Endothelial cell (in vitro differentiated cells): ENCODE measurements at places on chromosomes 4 and X. TPM values are rescaled to one million over a fixed set of nuclear protein-coding genes. Genes with fewer than 3 reads are reported as not detected.

Gene SSX1
- not detected for total RNA-seq

Gene TXK
- total RNA-seq: 0.36 TPM

Gene SPANXA1
- not detected for total RNA-seq

Gene ZAR1
- not detected for total RNA-seq

Gene GBA3
- total RNA-seq: not detected

Gene GABRB1
- total RNA-seq: not detected

Gene ZGRF1
- total RNA-seq: 15.6 TPM

Gene TRMT44
- 38.5 TPM for total RNA-seq

Gene SPANXN1
- total RNA-seq: not detected

Gene BEX2
- total RNA-seq: 50.4 TPM

- H3K36me3 ChIP-seq: no peaks in the 10 kb centered on the region
- no peaks in the 10 kb centered on the region for H3K27me3 ChIP-seq
- no peak for DNase-seq
- no peak overlapping the region for H3K27ac ChIP-seq
- H3K4me1 ChIP-seq: no peaks in the 10 kb centered on the region
Measured at GRCh38 chr4:59570860-59571476, 1629.2 kb upstream of the ADGRL3 start.

- H3K36me3 ChIP-seq: no peaks in the 10 kb centered on the region
- H3K27ac ChIP-seq: no peak overlapping the region
- DNase-seq: no peak
- no peaks in the 10 kb centered on the region for H3K4me1 ChIP-seq
Measured at GRCh38 chrX:13952581-13952980, 77.1 kb downstream of the GEMIN8 start.

GRCh38 chr4:100590325-100590724, 72.5 kb upstream of the EMCN start:
- no peak overlapping the region for H3K4me3 ChIP-seq
- H3K27me3 ChIP-seq: peaks cover 3% of the 10 kb centered on the region
- H3K36me3 ChIP-seq: no peaks in the 10 kb centered on the region
- H3K27ac ChIP-seq: no peak overlapping the region
- H3K4me1 ChIP-seq: peaks cover 11% of the 10 kb centered on the region

GRCh38 chr4:81903212-81903611, 431.5 kb upstream of the RASGEF1B start:
- H3K36me3 ChIP-seq: no peaks in the 10 kb centered on the region
- no peaks in the 10 kb centered on the region for H3K27me3 ChIP-seq
- H3K4me3 ChIP-seq: no peak overlapping the region
- no peak for DNase-seq
- no peak overlapping the region for H3K27ac ChIP-seq

- peak overlapping the region; percentile 100 for H3K4me3 ChIP-seq
- peak overlapping the region; percentile 18 for H3K27ac ChIP-seq
- peak; percentile 49 for DNase-seq
- no peaks in the 10 kb centered on the region for H3K36me3 ChIP-seq
- H3K4me1 ChIP-seq: peaks cover 25% of the 10 kb centered on the region
Measured at GRCh38 chr4:78057600-78058550, 752 bp downstream of the FRAS1 start.

DNA sequence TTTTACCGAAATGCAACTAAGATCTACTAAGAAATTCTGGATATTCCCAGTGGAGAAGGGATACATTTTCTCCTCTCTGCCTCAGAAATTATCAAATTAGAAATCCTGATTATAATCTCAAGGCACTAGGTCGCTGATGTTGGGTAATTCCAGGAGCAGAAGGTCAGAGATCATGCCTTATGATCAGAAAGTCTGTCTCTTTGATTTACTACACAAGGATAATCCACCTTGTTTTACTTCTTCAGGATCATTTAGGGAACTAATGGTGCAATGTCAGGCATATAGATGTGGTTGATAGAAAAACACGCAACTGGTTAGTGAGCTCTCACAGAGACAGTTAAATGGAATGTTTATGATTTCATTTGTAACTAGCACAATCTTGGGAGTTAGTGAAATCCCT, 1069.7 kb downstream of the STIM2 start:
- H3K27ac ChIP-seq: no peak overlapping the region
- no peaks in the 10 kb centered on the region for H3K36me3 ChIP-seq
- no peak for DNase-seq
- H3K4me3 ChIP-seq: no peak overlapping the region
- H3K4me1 ChIP-seq: no peaks in the 10 kb centered on the region

- no peak for DNase-seq
- no peaks in the 10 kb centered on the region for H3K27me3 ChIP-seq
- peaks cover 6% of the 10 kb centered on the region for H3K4me1 ChIP-seq
- H3K4me3 ChIP-seq: no peak overlapping the region
Measured at GRCh38 chr4:48564151-48564550, 74.1 kb downstream of the ZAR1 start.

GRCh38 chr4:53193111-53193510, 172.8 kb downstream of the SCFD2 start:
- no peaks in the 10 kb centered on the region for H3K36me3 ChIP-seq
- H3K4me1 ChIP-seq: no peaks in the 10 kb centered on the region
- H3K27ac ChIP-seq: no peak overlapping the region
- no peaks in the 10 kb centered on the region for H3K27me3 ChIP-seq

- no peaks in the 10 kb centered on the region for H3K27me3 ChIP-seq
- peaks cover 17% of the 10 kb centered on the region for H3K36me3 ChIP-seq
- H3K4me3 ChIP-seq: no peak overlapping the region
- peaks cover 5% of the 10 kb centered on the region for H3K4me1 ChIP-seq
- DNase-seq: no peak
Measured at GRCh38 chr4:154877110-154877760, 96.2 kb downstream of the RBM46 start.

DNA sequence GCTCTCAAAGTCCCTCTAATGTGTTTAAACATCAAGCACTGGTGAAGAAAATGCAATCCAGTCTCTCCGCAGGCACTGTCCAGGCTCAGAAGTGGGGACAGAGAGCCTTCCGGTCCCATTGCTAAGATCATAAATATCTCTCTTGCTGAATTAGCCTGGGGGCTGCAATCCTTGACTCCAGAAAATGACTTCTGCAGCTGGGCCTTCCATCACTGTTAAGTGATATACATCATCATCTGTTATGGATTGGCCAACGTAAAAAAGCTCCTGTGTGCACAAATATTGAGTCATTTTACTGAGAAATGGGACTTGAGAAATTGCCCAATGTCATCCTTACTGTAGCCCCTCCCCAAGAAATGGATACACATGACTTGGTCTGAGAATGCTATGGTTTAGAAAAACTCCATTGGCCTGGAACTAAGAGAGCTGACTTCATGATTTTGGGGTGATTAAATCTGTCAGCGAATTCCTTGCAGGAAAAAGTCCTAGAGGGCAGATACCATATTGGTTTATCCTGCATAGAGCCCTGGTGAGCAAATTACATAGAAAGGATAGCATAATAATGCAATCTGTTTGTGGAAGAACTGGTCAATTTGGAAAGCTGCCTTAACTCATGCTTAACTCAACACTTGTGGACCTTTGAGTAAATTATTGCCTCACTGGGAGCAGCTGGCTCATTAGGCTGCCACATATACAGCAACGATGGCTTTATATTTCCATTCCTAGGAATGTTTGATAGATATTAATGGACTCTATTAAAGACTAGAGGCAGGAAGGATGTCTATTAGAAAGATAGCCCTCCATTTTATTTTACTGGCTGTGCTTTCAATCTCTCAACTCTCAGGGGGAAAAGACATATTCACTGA, 346.1 kb downstream of the GBA3 start:
- H3K4me1 ChIP-seq: no peaks in the 10 kb centered on the region
- DNase-seq: no peak
- no peaks in the 10 kb centered on the region for H3K27me3 ChIP-seq
- H3K4me3 ChIP-seq: no peak overlapping the region
- no peak overlapping the region for H3K27ac ChIP-seq

GRCh38 chrX:77527233-77528001, 80.2 kb downstream of the FGF16 start:
- no peak for DNase-seq
- H3K36me3 ChIP-seq: peaks cover 16% of the 10 kb centered on the region
- H3K4me1 ChIP-seq: peaks cover 4% of the 10 kb centered on the region
- H3K27ac ChIP-seq: peak overlapping the region; percentile 3
- peaks cover 3% of the 10 kb centered on the region for H3K27me3 ChIP-seq

- no peak overlapping the region for H3K4me3 ChIP-seq
- peaks cover 2% of the 10 kb centered on the region for H3K4me1 ChIP-seq
- no peaks in the 10 kb centered on the region for H3K27me3 ChIP-seq
- H3K36me3 ChIP-seq: no peaks in the 10 kb centered on the region
- no peak overlapping the region for H3K27ac ChIP-seq
Measured at GRCh38 chr4:110793890-110794554, 171.1 kb upstream of the PITX2 start.

GRCh38 chr4:48898733-48899431, 7.7 kb downstream of the OCIAD2 start:
- H3K4me3 ChIP-seq: no peak overlapping the region
- no peak for DNase-seq
- H3K27ac ChIP-seq: no peak overlapping the region
- no peaks in the 10 kb centered on the region for H3K4me1 ChIP-seq
- no peaks in the 10 kb centered on the region for H3K27me3 ChIP-seq

DNA sequence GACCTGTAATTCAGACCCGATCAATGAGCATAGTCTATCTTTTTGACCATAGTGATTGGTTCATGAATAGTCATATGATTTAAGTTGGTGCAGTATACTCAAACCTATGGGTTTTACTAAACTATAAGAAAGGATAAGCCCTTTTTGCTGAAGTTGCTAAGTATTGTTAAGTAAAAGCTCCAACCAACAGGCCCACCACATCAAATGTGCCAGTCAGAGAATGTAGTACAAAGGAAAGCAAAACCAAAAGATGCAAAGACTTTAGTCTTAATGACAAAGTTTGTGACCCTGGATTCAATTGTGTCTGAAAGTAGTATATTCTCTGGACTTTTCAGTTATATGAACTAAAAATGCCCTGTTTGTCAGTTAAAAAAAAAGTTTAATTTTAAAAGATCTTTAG, 208.1 kb upstream of the TET2 start:
- H3K4me1 ChIP-seq: no peaks in the 10 kb centered on the region
- H3K27ac ChIP-seq: no peak overlapping the region
- no peak for DNase-seq
- peaks cover 2% of the 10 kb centered on the region for H3K27me3 ChIP-seq

DNA sequence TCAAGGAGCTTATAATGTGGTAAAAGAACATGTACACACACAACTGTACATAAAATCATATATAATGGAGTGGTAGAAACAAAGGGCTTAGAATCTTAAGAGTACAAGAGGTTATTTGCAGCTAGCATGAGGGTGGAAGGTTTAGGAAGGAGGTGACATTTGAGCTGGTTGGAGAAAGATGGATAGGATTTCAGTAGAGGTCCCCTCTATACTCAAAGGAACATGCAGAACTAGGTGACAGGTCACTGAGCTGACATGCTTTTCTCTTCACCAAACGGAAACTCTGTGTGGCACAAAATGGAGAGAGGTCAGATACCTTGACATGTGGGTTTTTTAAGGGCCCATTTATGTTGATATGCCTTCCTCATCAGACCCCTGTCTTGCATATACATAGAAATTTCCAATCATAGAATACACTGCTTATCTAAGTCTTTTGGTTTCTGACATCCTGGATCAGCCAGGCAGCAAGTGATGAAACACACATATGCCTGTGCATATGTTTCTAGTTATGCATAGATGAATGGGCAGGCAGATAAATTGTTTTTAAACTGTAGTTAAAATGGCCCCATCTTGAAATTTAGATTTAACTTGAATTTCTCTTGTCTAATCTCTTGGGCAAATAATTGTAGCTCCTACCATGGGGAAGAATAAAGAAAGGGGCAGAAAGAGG, 29.3 kb downstream of the CLCN5 start:
- no peak for DNase-seq
- no peaks in the 10 kb centered on the region for H3K4me1 ChIP-seq
- H3K4me3 ChIP-seq: no peak overlapping the region
- no peaks in the 10 kb centered on the region for H3K36me3 ChIP-seq
